ENCODE measurements at places on chromosomes 6 and 20.

DNA sequence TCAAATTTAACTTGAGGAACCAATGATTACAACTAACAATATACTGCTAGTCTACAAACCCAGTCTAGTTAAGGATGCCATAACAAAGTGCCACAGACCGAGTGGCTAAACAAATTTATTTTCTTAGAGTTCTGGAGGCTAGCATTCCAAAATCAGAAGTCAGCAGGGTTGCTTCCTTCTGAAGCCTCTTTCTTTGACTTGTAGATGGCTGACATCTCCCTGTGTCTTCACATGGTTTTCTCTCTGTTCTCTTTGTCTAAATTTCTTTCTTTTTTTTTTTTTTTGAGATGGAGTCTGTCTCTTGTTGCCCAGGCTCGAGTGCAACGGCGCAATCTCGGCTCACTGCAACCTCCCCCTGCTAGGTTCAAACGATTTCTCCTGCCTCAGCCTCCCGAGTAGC lies 56.1 kb downstream of the NCOA3 start:
- DNase-seq: no peak

DNA sequence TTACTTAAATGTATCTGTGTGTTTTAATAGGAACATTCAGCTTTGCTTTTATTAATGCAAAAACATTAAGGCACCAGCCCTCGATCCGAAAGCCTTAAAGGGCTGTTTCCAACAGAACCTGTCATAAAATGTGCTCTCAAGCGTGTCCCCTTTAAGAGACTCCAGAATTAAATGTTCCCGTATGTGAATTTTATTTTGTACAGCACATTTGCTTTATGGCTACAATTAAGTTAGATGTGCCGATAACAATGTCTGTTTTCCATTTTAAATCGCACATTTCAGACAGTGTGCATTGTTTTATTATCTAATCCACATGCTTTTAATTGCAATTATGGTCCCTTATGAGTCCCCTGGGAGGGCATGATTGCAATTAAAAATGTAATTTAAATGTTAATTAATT lies 198.9 kb downstream of the TSHZ2 start:
- no peak for DNase-seq

GRCh38 chr20:32749914-32750637 lies 6.8 kb upstream of the COMMD7 start:
- no peak for DNase-seq

DNA sequence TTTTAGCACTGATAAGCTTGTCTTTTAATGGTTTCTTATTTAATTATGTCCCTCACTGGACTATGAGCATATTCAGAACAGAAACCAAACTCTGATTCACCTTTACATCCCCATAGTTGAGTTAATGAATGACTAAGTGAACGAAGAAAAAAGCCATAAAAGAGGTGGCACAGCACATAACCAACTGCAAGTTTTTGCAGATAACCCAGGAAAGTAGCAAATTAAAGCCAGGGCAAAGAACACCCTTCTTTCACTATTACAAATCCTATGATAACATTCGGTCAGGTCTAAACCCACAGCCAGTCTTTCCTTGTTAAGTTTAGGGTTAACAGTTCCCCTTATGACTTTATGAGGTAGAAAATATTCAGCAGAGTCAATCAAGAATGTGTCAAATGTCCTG lies 102.7 kb downstream of the RIN2 start:
- DNase-seq: no peak

DNA sequence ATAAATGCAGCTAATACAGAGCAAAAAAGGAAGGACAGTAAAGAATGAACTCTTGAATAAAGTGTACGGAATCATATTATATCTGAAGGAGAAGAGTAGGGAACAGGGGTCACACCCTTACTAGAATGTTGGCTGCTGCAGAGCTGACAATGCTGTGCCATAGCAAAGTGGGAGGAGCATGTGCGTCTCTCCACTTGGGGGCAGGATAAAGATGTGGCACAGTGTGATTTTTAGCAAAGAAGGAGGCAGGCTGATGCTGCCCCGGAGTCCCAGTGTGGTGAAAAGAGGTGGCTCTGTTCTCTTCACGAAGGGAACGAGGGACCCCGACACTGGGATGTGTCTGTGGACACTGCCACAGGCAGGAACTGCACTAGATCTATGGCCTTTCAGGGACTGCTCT lies 67.5 kb downstream of the INSM1 start:
- DNase-seq: no peak

All from colonic mucosa (tissue), 4 donors.